Central memory CD8-positive, alpha-beta T cell (primary cell): ENCODE measurements at places on chromosomes 5 and 9.

DNA sequence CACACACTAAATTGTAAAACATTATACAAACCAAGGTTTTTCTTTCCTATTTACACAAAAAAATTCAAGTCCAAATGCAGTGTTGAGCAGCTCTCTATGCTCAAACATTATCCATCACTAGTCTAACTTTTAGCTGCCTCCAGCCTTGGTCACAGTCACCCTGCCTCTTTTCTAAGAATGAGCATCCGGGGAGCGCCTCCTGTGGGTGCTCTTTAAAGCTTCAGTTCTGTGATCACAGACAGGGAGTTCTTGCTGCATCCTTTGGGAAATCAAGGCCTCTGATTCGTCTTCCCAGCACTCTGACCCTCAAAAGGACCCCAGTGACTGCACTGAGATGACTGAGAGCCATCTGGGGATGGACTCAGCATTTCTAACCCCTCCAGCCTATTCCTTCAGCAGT, 289.6 kb downstream of the SEC61B start:
- no peak for DNase-seq

GRCh38 chr5:96880444-96881164, 4.3 kb downstream of the ERAP2 start:
- no peak for DNase-seq

- DNase-seq: no peak
These were observed 30.8 kb upstream of the PRDM12 start for GRCh38 chr9:130633336-130634190.

DNA sequence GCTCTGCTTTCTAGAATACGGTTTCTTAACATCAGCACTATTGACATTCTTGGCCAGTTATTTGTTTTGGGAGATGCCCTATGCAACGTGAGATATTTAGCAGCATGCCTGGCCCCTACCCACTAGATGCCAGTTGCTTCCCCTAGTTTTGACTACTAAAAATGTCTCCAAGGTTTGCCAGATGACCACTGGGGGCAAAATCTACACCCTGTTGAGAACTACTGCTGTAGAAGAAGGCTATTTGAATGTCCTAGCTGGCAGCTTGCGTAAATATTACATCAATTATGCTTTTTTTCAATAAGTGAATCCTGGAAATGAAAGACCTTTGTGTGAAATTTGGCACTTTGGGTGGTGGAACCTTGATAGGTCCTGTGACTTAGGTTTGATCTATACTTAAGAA, 5.0 kb downstream of the NCBP1 start:
- no peak for DNase-seq
